NCI-H1092 (cell line): ENCODE measurements at places on chromosomes 5 and 9.

GRCh38 chr5:170393958-170394357 lies 4.8 kb upstream of the KCNMB1 start:
- DNase-seq, result no peak

DNA sequence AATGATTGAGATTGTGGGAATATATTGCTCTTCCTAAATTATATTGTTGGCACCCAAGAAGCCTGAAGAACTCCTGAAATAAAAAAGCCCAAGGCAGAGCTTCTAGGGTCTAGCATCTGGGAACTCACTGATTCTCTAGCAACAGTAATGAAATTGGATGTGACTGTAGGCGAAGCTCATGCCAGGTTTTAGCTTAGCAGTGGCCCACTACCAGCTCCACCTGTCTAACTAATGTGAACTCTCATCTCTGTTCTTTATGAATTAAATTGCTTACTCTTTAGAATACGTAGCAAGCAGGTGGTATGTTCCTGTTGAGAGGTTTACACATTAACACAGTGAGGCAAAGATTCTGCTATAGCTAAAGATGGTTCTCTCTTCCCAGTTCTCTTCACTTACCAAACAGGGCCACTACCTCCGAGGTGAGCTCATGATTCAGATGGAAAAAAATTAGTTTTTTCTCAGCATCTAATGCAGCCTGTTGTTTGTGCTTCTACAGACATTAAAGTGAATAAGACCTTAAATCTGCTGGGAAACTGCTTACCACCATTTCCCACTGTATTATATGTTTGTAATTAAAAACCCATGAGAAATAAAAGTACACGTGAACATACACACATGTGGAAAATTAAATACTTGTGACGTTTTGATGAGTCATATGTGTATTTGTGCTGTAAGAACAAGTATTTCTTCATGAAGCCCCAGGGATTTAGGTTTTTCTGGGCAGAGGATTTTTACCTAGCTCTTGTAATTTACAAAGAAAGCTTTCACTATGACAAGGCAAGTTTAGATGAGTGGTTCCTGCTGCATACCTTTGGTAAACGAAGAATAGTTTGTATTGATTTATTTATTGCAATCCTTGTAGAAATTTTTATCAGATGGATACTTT lies 360.1 kb downstream of the KDM4C start:
- DNase-seq, result peak; percentile 19

GRCh38 chr9:131743096-131743495 lies 3.2 kb upstream of the RAPGEF1 start:
- no peak for DNase-seq

DNA sequence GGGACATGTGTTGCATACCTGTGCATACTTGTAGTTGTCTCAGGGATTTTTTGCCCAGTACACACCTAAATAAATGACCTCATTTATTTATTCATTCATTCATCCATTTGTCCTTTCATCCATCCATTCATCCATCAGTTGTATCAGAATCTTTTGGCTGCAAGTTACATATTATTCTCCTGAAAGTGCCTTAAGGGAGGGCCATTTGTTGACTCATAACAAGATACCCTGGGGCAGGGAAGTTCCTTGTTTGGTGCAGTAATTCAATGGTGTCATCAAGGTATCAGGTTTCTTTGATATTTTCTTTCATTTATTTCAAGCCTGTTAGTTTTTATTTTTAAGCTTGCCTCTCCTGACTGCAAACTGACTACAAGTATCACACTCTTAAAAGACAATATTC lies 597.9 kb upstream of the TLE4 start:
- no peak for DNase-seq

- no peak for DNase-seq
Observed at GRCh38 chr9:109411069-109411761, 86.9 kb downstream of the PTPN3 start.

- no peak for DNase-seq
Observed at GRCh38 chr9:133158695-133159094, 5.0 kb downstream of the GBGT1 start.

GRCh38 chr9:89350988-89351557 lies 32.8 kb downstream of the SECISBP2 start:
- DNase-seq, result no peak

- peak; percentile 19 for DNase-seq
Observed at GRCh38 chr5:134874831-134875655, 872 bp downstream of the TXNDC15 start.

DNA sequence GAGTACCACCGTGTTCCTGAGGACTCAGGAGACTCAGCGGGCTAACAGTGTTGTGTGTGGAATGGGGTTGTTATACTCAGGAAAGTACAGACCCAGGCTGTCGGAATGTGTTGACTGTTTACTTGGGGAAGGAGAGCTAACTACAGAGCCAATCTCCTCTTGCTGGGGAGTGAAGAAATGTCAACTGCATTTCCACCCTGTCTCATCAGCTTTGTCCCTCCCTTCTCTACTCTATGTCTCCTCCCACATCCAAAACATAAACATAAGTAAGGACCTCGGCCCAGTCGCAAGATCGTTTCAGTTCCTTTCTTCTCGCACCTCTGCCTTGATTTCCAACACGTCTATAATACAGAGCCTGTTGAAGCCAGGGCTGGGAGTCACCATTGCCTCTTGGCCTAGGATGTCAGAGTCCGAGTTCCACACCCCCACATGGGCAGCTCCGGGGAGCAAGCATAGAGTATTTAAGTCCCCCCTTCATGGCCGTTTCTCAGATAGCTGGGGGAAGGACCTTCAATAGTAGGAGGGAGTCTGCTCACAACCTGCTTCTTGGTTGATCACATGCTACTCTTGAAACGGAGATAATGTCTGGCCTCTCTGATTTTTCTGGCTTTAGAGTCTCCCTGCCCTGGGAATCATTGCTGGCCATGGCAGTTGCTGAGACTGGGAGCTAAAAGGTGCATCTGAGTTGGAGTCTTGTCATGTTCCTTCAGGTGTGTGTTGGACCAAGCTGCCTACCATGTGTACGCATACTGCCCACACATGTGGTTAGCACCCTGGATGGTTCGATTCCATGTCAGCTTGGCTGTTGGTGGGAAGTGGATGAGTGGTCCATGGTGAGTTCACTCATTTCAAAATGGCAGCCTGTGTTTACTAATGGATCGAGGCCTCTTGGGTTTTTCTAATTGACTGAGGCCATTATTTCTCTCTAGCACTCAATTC lies 147.3 kb downstream of the MTX3 start:
- DNase-seq, result no peak

GRCh38 chr5:177548495-177548894 lies 5.9 kb downstream of the FAM193B start:
- no peak for DNase-seq

GRCh38 chr9:25570802-25571201 lies 107.4 kb downstream of the TUSC1 start:
- no peak for DNase-seq

DNA sequence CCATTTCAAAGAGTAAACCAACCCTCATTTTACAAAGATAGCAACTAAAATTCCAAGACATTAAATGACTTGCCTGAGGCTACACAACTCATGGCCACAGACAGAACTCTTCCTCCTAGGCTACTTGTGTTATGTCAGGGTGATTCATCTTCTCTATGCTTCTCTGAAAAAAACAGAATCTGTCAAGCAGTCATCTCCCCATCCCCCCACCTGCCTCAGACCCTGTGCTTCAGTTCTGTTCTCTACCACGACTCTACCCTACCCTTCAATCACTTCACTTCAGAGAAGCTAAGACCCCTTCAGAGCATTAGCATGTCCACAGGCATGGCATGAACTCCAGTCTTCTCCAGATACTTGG lies 277.7 kb upstream of the PTGER4 start:
- no peak for DNase-seq

DNA sequence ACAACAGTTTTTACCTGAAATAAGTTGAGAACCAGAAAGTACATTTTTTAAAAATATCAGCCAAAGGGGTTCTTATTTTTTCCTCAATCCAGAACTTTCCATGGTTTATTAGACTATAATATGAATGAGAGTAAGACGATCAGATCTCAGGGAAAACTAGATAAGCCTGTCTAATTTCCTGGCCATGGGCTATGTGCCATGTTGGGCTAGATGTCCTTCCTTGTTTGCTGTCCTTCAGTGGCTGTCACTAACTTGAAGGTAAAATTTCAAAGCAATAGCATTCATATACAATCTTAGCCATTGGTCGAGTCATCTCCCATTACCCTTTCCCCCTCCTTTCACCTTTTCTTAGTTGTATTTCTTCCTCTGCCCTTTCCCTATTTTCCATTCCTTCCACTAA lies 179.5 kb upstream of the PPP1R2B start:
- DNase-seq, result no peak

DNA sequence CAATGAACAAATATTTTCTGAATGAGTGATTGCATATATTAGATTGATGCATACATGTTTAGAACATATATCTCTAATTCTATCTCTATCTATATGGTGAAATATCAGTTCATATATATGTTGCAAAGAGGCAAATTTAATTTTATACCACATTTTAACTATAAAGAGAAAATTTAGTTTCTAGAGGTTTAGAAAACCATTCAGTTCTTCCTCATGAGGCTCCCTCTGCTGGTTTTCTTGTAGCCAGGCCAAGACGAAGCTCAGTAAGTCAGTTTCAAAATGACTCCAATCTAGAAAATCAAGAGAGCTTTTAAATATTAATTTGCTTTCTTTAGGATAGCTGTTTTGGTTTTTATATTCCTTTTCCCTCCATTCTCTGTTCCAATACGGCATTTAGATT lies 312.1 kb downstream of the TMEM232 start:
- no peak for DNase-seq

DNA sequence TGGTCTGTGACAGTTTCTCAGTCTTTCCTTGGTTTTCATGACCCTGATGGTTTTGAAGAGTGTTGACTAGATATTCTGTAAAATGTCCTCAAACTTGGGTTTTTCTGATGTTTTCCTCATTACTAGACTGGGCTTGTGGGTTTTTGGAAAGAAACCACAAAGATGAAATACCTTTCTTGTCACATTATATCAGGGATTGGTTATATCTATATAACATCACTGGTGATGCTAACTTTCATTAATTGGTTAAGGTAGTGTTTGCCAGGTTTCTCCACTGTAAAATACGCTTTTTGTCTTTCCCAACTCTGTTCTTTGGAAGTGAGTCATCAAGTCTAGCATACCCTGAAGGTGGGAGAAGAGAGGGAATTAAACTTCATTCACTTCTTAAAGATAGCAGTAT lies 3.3 kb upstream of the IL31RA start:
- DNase-seq, result no peak

- DNase-seq, result no peak
Observed at GRCh38 chr5:72009280-72009679, 98.0 kb upstream of the MAP1B start.

DNA sequence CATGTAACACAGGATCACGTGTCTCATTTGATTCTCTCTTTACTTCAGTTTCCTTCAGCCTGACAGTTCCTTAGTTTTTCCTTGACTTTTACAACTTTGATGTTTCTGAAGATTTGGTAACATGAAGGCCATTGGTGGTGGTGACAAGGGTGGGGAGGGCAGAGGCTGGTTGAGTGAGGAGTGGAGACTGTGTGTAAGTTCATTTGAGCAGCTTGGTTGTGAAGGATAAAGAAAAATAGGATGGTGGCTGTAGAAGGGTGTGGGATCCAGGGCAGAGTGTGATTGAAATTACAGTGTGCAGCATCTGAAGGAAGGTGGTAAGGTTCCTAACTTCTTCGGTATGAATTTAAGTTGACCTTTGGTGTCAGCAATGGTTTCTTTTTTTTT lies 20.4 kb downstream of the SUB1 start:
- no peak for DNase-seq

- no peak for DNase-seq
Observed at GRCh38 chr9:127173063-127173462, 50.6 kb upstream of the ANGPTL2 start.

DNA sequence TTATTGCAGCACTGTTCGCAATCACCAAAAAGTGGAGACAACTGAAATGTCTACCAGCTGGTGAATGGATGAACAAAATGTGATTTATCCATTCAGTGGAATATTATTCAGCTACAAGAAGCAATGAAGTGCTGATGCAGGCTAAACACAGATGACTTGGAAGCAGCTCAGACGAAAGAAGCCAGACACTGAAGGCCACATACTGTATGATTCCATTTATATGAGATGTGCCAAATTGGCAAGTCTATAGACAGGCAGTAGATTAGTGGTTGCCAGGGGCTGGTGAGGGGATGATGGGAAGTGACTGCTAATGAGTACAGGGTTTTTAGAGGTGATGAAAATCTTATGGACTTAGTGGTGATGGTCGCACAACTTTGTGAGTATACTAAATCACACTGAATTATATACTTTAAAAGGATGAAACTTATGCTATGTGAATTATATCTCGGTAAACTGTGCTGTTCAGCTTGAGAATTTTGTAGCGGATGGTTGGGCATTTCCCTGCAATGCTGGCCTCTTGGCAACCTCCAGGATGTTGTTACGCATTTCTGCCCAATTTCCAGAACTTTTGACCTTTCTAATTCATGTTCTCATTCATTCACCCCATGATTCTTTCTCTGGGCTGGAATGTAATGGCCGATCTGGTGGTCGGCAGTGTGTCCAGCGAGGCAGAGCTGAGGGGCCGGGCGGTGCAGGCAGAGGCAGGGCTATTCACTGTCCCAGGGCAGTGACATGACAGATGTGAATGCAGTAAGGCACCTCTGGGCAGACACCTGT lies 22.0 kb upstream of the WNK2 start:
- DNase-seq, result no peak

DNA sequence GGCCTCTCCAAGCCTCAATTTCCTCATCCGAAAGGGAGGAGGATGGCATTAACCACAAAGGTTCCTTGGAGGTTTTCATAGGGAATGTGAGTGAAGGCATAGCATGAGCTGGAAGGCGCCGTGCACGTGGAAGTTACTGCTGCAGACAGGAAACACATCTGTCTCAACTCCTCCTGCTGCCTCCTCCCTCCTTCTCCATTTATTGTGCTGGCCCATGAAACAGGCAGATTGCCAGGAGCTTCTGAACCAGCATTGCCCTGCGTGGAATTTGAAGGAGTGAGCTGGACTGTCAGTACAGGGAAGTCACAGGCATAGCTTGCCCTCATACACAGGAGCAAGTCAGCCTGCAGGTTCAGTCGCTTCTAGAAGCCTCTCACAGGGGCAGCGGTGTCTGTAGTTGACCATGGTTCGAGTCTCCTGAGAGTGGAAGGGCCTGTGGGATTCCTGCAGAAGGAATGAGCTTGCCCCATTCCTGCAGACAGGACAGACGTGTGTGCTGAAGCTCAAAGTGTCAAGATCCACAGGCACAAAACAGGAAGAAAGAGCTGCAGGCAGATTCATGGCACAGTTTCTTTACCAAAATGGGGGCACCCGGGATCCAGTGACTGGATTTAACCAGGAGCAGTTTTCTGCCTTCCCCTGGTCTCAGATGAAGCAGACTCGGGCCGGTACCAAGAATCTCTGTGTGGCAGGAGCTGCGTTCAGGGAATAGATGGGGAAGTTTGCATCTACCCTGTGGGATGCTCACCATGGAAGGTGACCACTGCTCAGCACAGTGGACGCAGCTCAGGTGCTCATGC lies 48.7 kb upstream of the CTSL start:
- no peak for DNase-seq
